Heart left ventricle (tissue), 16 donors: ENCODE measurements at places on chromosomes 4 and X. TPM values are rescaled to one million over a fixed set of nuclear protein-coding genes. Genes with fewer than 3 reads are reported as not detected.

DNA sequence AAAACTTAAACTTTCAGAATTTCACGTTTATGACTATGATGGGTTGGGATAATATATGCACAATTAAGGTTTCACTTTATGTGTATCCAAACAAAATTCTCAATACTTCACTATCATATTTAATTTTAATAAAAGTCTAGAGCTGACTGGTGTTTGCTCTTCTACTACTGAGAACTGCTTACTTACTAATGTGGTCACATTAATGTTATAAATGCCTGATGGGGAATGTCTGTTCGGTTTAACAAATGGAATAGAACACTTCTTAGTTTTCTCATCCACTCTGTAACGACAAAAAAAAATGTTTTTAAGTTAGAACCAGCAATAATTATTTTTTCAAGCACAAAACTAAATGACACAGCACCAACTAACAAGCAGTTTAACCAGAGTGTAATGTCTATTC, 34.3 kb downstream of the CDKL2 start:
- DNase-seq = no peak

DNA sequence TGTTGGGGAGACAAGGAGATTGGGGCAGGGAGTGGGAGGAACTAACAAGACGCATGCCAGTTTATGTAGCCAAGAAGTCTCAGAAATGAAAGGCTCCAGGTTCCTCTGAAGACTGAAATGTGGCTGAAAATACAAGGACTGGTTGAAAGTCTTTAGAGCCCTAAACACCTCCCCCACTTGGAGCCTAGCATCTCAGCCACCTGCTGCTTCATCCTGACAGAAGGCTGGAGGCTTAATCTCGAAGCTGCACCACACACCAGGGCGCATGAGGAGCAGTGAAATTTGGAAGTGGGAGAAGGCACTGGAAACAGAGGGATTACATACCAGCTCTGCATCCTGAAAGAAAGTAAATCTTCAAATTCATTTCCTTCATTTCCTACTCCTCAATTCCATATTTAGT, 160.7 kb upstream of the FTHL17 start:
- DNase-seq = no peak

GRCh38 chr4:118077767-118078105, 43.5 kb downstream of the NDST3 start:
- no peak for DNase-seq

Gene CD38
- total RNA-seq = 3.0 TPM

GRCh38 chrX:13836575-13836974, 19.7 kb upstream of the GPM6B start:
- DNase-seq = no peak

DNA sequence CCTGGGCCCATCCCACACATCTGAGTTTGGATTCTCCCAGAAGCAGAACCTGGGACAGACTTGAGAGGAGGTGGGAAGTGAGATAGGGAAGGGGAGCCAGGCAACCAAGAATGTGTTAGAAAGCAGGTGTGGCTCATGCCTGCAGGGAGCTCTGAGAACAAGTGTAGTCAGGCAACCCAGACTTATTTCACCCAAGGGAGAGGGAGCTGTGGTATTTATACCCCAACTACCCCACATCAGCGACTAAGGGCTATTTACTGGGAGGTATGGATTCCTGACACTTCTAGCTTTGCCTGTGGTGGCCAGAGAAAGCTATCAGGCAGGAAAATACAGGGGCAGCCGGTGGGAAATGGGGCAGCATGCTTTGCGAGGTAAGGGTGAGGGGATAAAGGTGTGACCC, 125.8 kb upstream of the MSX1 start:
- DNase-seq = no peak

- no peak for DNase-seq
Observed at GRCh38 chr4:173746424-173746823, 216.4 kb upstream of the HAND2 start.

- peak; percentile 52 for DNase-seq
Observed at GRCh38 chrX:71533851-71534561, 1.1 kb downstream of the OGT start.

DNA sequence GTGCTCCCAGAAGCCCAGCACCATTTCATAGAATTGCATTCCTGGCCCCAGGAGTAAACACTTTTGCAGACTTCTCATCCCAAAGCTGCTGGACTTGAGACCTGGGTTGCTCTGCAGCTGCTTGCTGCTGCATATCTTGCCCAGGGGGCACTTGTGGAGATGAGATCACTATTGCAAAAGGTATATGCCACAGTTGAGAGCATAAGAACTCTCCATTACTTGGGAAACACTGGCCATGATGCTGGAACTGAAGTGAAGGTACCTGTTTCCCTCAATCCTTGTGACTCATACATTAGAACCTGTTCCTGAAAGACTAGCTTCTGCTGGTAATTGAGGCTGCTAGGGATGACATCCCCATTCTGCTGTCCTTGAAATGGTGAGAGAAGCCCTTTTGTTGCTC, 43.1 kb upstream of the WDR1 start:
- no peak for DNase-seq

DNA sequence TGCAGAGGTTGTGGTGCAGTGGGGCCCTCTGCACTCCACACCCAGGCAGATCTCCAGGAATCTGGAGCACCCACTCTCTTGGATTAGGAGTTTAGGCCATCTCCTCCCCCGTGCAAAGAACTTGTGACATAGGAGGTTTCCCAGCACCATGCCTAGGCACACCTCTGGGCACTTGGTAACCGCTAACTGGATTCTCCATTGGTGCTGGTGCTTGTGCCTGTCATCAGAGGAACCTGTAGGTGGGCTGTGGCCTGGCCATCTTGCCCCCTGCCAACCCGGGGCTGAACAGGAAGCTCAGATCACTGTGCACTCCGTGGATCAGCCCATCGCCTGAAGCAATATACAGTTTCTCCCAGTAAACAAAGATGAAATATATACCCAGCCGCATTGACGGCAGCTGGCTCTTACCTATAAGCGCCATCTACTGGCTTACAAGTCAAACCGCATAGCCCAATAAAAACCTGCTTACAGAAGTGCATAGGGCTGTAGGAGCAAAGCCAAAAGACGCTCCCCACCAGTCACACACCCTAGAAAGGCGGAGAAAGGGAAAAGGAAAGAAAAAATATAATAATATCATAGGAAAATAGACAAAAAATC, 19.1 kb upstream of the TEX13B start:
- DNase-seq = no peak

DNA sequence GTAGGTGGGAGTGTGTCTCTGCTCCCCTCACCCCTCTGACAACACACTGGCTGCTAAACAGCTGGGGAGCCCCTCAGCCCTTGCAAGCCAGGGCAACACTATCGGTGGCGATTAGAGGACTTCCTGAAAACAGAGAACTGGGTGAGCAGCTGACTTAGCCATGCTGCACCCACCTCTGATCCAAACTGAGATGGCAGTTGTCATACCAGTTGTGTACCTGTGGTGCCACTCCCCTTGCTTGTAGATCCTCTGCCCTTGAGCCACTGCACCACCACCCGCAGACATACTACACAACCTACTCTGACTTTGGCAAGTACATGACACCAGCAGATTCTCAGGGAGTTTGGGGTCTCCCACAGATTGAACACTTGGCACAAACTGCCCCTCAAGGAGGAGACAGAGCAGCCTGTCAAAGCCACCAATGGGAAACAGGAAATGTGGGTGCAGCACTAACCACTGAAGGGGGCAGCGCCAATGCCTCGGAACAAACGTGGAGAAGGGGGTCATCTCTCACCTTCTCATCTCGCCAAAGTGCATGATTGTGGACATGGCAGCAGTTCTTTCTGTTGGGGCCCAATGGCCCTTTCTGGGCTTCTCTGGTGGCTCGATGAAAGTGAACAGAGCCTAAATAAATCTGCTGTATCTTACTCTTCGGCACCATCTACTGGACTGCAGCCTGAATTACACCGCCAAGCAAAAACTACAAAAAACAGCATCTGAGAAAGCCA, 119.8 kb downstream of the NEK1 start:
- DNase-seq = no peak

Gene CFAP97
- total RNA-seq = 17.5 TPM

- DNase-seq = no peak
Observed at GRCh38 chr4:187606581-187606980, 389.0 kb upstream of the ZFP42 start.

Gene KIT
- 3.2 TPM for total RNA-seq

Gene AMOT
- 7.9 TPM for total RNA-seq

- no peak for DNase-seq
Observed at GRCh38 chr4:109691411-109691920, 11.8 kb downstream of the CASP6 start.

Gene EMCN
- 26.9 TPM for total RNA-seq

GRCh38 chrX:30904186-30904585, 15.1 kb upstream of the TAB3 start:
- DNase-seq = no peak

Gene ARAP2
- total RNA-seq = 2.0 TPM

Gene DGAT2L6
- not detected for total RNA-seq

Gene CCSER1
- total RNA-seq = 14.2 TPM

GRCh38 chr4:22501715-22502095, 14.2 kb downstream of the ADGRA3 start:
- no peak for DNase-seq

DNA sequence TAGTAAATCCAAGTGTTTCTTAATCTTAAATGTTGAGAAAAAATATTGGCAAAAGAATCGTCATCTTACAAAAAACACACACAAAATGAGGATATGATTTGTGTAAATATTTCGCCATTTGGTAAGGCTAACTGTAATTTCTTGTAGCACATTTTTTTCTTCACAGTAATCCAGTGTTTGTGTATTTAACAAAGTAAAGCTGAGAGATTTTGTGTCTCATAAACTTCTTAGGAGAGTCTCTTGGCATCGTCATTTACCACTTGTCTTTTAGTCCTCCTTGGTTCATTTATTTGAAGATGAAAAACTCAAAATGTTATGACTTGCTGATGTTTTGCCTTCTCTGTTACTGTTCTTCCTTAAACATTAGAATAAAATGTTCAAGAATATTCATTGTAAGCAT, 326.7 kb upstream of the PITX2 start:
- no peak for DNase-seq
